ENCODE measurements at places on chromosomes 2 and 18.

DNA sequence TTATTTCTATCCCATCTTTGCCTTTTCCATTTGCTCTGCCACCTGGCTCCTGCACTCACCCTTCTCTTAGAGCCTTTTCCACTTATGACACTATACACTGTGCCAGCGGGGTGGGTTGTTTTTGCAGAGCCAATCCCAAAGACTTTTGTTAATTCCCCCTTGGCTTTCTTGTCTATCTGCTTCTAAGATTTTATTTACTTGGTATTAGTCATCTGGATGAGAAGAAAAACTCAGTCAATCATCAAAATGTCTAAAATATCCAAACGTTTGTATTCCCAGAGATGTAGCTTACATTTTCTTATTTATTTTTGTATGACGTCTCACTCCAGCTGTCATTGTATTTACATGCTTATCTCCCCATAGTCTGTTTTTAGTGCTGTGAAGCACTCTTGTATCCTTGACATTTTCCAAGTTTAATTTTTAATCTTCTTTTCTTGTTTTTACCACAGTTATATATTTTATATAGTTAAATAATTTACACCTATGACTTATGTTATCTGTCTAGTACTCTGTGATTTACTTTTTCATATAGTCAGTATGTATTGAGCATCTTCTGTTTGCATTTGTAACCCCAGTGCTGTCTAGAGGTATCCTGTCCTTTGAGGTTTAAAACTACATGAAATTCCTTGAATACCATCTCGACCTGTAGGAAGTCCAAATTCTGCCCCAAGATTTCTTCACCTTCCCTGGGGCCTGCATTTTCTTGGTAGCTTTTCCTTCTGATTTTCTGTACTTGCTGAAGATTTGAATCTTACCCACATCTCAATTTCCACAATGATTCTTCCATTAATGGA lies 55.1 kb downstream of the COL4A3 start:
- no peak for DNase-seq

GRCh38 chr2:109238580-109238979 lies 109.6 kb downstream of the SH3RF3 start:
- DNase-seq: no peak

GRCh38 chr2:177727577-177728398 lies 335.2 kb downstream of the AGPS start:
- DNase-seq: no peak

DNA sequence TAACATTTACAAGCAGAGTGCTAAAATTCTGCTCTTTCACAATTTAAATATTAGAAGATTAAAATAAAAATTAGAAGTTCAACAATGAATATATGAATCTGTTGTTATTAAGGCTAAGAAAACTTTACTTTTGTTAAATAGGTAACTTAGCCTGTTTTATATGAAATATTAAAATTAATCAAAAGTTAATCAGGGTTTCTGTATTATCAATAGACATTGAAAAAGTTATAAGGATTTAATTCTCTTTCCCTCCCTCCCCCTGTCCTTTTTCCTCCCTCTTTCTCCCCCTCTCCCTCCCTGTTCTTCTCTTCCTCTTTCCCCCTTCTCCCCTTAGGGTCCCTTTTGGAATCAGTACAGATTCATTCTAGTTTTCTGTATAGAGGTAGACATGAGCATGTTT lies 12.1 kb downstream of the BBS5 start:
- DNase-seq: no peak

GRCh38 chr2:65377556-65378192 lies 54.7 kb downstream of the SPRED2 start:
- DNase-seq: no peak

GRCh38 chr2:23656597-23656973 lies 270.3 kb downstream of the ATAD2B start:
- no peak for DNase-seq

DNA sequence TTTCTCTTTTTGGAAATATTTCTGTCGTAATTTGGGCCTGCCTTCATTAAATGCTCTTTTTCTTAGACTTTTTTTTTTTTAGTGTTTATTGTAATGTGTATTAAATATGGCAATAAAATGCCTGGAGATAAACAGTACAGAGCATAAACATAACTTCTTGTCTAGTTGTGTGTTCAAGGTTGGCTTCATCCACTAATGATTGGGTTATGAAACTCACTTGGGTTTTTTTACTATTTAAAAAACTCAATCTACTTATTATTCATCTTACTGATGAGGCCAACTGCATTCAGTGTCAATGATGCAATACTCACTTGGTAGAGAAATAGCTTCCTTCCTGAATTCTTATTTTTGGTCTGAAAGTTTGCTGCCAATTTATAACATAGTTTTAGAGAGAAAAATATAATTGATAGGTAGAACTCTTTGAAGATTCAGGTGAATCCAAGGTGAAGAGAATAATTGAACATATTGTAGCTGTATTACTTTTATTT lies 144.2 kb upstream of the NABP1 start:
- DNase-seq: no peak

GRCh38 chr2:127174640-127175039 lies 45.5 kb downstream of the CYP27C1 start:
- DNase-seq: no peak

DNA sequence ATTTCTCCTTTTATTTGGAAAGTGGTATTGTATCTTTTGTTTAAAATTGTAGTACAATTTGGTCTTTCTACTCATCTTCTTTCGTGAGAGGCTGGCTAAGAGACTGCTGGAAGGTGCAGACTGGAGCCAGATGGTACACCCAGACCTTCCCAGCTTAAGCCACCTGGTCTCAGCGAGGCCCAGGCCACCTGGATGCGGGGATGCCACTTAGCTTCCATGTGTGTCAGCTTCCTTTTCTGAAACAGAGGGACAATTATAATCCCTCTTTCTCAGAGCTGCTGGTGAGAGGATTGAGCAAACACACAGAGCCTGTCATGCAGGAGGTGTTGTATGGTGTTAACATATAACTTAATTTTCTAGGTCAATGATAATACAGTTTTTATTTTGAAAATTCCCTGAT lies 17.4 kb downstream of the FARP2 start:
- DNase-seq: peak; percentile 92

GRCh38 chr18:39799006-39799405 lies 2156.0 kb upstream of the PIK3C3 start:
- DNase-seq: no peak

- no peak for DNase-seq
These were observed 22.6 kb downstream of the ACSL3 start for GRCh38 chr2:222883420-222883819.

GRCh38 chr2:204900487-204900886 lies 355.2 kb downstream of the PARD3B start:
- DNase-seq: no peak

- no peak for DNase-seq
These were observed 60.8 kb downstream of the NCKAP1 start for GRCh38 chr2:182977463-182977862.
